ENCODE measurements at places on chromosomes 4 and X. TPM values are rescaled to one million over a fixed set of nuclear protein-coding genes. Genes with fewer than 3 reads are reported as not detected.

GRCh38 chr4:141403782-141404181 lies 183.1 kb downstream of the ZNF330 start:
- DNase-seq, result no peak

DNA sequence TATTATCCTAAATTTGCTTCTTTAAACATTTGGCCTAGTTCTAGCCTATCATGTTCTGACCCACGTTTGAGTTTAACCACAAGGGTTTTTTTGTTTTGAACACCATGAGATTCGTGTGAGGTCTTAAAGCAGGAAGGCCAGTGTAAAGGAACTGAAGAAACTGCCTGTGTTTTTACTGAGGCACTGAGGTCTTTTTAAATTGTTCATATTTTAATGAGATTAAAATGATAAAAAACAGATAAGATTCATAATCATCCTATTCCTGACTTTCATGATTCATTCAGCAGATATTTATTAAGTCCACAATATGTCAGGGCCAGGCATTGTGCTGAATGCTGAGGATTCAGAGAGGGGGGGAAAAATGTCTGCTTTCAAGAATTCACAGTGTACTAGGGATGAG lies 3.2 kb downstream of the RPS6KA3 start:
- DNase-seq, result no peak

- no peak for DNase-seq
These were observed 81.2 kb downstream of the LIMCH1 start for GRCh38 chr4:41619161-41619560.

Gene CT47B1
- polyA plus RNA-seq, result not detected

GRCh38 chr4:837772-838171 lies 11.8 kb upstream of the CPLX1 start:
- DNase-seq, result no peak

Gene FATE1
- polyA plus RNA-seq, result not detected

Gene ANXA10
- not detected for polyA plus RNA-seq

Gene ZNF630
- polyA plus RNA-seq, result 3.6 TPM

Gene LRCH2
- polyA plus RNA-seq, result 15.1 TPM

Gene VSIG4
- 5.2 TPM for polyA plus RNA-seq

DNA sequence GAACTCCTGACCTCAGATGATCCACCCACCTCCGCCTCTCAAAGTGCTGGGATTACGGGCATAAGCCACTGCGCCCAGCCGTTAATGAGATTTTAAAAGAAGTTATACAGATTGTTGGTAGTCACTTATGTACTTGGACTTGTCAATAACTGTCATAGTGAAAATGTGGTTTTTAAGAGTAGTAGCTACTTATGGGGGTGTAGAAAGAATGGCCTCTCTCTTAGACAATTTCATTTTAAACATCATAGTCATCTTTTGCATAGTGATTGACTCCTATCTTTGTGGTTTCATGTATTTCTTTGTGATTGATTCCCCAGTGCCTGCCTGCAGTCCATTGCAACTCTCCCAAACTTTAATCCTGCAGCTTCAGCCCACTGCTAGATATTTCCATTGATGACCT lies 17.4 kb downstream of the FAM199X start:
- no peak for DNase-seq

DNA sequence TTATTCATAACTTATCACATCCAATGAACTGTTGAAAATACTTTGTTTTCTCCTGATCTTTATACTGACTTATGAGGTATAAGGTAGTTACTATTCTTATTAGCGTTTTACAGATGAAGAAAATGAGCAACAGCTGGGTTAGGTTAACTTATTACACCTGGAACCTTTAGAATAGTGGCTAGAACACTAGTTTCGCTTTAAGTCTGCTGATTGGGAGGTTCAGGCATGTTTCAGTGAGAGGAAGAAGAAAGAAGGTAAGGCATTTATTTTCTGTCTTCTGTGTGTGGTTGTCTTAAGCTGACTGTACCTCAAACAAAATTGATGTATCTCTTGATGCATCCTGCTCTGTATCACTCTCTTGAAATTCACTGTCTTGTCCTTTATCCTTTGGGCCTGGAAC lies 302.5 kb downstream of the GRID2 start:
- no peak for DNase-seq

Gene PGRMC2
- 137 TPM for polyA plus RNA-seq

- DNase-seq, result no peak
These were observed 1017.2 kb downstream of the PCDH7 start for GRCh38 chr4:31737419-31737818.

Gene CPE
- 179 TPM for polyA plus RNA-seq

- DNase-seq, result no peak
These were observed 44.8 kb upstream of the NSG1 start for GRCh38 chr4:4341861-4342650.

GRCh38 chr4:32858971-32859370 lies 2138.8 kb downstream of the PCDH7 start:
- no peak for DNase-seq

DNA sequence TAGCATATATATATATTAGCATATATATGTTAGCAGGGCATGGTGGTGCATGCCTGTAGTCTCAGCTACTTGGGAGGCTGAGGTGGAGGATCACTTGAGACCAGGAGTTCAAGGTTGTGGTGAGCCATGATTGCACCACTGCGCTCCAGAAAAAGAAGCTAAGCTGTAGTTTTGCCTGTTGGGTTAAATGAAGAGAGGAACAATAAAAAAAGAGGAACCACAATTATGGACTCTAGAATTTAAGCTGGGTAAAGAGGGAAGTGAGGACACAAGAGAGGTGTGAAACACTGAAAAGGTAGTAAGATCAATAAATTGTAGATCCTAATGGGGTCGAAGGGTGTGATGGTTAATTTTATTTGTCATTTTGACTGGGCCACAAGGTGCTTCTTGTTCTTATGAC lies 40.5 kb upstream of the HSD17B10 start:
- no peak for DNase-seq

- DNase-seq, result no peak
These were observed 717.2 kb upstream of the ADGRL3 start for GRCh38 chr4:60482921-60483351.

DNA sequence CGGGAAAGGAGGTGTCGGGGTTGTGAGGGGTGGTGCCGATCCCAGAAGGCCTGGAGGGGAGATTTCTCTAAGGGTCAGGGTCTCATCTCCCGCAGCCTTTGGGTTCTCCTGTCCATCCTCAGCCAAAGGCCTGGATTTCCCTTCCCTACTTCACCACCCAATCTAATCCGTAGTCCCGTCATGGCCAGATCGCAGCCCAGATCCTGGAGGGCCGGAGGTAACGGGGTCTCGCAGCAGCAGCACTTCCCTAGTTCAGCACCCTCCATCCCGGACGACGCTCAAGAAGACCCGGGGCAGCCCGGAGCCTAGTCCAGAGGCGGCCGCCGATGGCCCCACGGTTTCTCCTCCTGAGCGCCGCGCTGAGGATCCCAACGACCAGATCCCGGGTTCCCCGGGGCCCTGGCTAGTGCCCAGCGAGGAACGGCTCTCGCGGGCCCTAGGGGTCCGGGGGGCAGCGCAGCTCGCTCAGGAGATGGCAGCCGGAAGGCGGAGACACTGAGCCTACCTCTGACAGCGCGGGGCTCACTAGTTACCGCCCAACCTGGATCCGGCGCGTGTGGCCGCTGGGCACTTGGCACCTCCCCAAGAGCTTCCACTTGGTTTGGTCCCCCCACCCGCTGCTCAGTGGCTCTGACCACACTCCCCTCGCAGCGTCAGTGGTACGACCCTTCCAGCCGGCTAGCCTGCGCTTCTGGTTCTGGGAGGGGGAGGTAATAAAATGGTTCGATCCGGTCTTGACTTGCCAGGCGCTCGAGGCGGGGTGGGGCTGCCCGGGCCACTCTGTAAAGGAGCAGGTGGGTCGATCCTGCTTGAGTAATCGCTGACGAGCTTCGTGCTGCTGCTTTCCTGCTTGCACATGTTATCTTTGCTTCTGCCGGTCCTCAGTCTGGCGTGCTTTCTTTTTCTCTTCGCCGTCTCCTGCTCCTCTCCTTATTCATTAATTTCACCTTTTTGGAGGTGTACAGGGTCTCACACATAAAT lies 3.6 kb downstream of the MAGIX start:
- DNase-seq, result peak; percentile 65

Gene LARP1B
- 20.9 TPM for polyA plus RNA-seq

Gene HS6ST2
- polyA plus RNA-seq, result 28.7 TPM

GRCh38 chr4:109969919-109970318 lies 57.2 kb downstream of the EGF start:
- no peak for DNase-seq

- DNase-seq, result no peak
These were observed 86.4 kb upstream of the C4orf50 start for GRCh38 chr4:6104541-6105130.
